Aorta (tissue), 5 donors: ENCODE measurements at places on chromosomes 12 and 14.

DNA sequence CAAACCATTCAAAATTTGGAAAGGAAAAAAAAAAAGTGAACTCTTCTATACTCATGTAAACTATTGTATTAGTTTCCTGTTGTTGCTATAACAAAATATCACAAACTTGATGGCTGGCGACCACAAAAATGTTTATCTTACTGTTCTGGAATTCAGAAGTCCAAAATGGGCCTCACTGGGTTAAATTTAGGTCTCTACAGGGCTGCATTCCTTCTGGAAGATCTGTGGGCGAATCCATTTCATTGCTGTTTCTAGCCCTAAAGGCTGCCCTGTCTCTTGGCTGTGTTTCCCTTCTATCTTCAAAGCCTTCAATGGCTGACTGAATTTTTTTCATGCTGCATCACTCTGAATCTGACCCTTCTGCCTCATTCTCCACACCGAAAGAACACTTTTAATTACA, 105.1 kb upstream of the NAV3 start:
- DNase-seq, result no peak

GRCh38 chr12:18750085-18750484, 12.2 kb downstream of the CAPZA3 start:
- DNase-seq, result no peak

- DNase-seq, result no peak
These were observed 66.2 kb upstream of the GPR68 start for GRCh38 chr14:91310606-91311283.

DNA sequence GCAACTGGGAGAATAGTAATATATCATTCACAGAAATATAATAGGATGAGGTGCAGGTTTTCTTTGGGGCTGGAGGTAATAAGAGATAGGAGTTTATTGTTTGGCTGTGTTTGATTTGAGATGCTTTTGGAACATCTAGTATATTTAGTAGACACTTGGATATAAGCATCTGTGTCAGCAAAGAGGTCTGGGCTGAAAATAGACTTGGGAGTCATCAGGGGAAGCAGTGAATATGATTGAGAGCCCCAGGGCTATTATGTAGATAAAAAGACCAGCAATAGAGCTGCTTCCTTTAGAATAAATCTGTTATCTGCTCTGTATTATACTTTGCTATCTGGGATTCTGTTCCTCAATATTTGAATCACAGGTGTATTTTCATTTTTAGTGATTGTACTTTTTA, 36.6 kb downstream of the SPATA7 start:
- DNase-seq, result no peak
